ENCODE measurements at places on chromosomes 7 and 10.

GRCh38 chr10:49743464-49744075 is 18.6 kb downstream of the OGDHL start:
- no peak for DNase-seq

DNA sequence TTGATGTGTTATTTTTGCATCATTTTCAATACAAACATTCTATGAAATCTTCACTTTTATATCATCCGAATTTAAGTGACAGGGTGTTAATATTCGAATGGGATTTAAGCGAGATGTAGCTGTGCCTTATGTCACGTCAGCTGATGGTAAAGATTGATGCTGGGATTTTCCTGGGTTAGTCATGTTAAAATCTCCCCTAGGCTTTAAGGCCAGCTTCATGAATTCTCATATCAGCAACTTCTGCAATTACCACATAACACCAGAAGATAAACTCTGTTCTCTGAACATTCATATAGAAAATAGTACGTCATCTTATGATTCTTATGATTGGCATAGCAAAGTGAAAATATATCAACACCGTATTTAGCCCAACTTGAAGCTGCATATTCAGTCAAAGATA is 669.2 kb downstream of the PCDH15 start:
- no peak for DNase-seq

- no peak for DNase-seq
Observed at GRCh38 chr10:22259280-22259679, 41.5 kb upstream of the EBLN1 start.

- DNase-seq = no peak
Observed at GRCh38 chr10:42768581-42769152, 13.9 kb upstream of the BMS1 start.

- no peak for DNase-seq
Observed at GRCh38 chr10:103238506-103239252, 7.0 kb upstream of the RPEL1 start.

- DNase-seq = no peak
Observed at GRCh38 chr7:92641921-92642511, 51.8 kb upstream of the FAM133B start.

GRCh38 chr7:130703851-130704250 is 17.5 kb upstream of the TSGA13 start:
- no peak for DNase-seq

DNA sequence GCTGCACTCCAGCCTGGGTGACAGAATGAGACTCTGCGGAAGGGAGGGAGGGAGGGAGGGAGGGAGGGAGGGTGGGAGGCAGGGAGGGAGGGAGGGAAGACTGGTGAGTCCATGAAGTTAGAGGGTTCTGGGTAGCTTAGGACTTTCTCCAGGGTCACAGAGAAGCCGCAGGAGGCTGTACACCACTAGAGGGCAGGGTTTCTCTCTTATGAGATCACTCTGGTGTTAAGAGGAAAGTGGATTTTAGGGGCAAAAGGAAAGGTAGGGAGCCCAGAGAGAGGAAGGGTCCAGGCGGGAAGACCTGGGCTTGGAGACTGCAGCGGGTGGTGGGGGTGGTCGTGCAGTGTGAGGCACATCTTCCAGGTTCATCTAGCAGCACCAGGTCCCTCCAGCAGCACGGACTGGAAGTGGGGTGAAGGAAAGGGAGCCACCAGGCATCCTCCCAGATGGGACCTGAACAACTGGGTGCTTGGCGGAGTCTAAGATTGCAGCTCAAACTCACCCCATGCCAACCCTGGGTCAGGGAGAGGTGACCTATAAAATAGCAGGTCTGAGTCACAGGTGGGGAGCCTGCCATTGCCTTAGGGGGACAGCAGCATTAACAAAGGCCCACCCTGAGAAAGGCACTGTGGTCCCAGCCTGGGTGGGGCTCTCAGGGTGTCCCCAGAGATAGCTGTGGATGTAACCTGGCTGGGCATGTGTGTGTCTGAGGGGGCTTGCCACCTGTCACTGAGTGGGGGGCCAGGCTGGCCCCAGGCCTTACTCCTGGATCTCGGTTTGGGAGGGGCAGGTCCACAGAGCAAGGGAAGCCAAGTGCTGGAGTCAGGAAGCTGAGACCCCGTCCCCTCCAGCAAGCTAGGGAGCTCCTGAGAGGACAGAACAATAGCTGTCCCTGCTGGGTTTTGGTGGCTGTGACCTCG is 48.5 kb upstream of the SLC29A3 start:
- no peak for DNase-seq

- DNase-seq = peak; percentile 31
Observed at GRCh38 chr7:88200789-88201188, 19.0 kb downstream of the SRI start.

GRCh38 chr7:97731736-97732564 is at the start of gene TAC1:
TSS of gene TAC1 (plus strand) at chr7:97732086. CDS start at chr7:97732613, 527 bp downstream.
- DNase-seq = no peak

DNA sequence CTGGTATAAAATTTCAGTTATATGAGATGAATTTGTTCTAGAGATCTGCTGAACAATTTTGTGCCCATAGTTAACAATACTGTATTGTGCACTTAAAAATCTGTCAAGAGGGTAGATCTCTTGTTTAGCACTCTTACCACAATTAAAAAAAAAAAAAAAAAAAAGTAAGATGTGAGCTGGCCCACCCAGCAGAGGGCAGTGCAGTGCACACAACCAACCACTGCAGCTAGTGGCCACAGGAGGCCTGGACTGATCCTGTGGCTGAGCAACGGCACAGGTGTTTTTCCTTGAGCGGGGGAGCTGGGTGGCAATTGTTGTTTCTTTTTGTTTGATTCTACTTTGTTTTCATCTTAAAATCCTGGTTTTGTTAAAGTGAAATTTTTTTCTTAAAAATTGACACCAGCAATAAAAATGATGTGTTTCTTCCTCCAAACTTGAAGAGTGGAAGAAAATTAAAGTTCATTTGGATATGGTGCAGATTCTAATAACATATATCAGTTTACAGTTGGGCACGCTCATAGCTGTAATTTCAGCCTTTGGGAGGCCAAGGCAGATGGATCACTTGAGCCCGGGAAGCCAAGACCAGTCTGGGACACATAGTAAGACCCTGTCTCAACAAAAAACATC is 171.1 kb upstream of the TBX20 start:
- peak; percentile 7 for DNase-seq

DNA sequence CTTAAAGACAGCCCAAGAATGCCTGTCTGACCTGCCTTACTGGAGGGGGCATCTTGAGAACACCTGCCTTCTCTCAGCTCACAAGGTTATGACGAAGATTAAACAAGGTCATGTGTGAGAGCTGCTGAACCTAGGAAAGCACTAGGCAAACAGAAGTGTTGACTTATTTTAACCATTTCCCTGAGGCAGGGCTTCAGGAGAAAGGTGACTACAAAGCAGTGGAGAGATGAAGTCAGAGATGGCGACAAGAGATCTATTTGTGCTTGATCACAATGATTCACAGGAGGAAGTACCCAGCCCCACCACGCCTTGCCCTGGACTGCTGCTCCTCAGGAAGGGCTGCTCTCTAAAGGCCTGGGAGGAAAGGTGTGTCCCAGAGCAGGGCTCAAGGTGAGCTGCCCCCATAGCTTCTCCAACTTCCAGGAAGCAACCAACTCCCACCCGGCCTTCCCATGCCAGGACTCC is 27.8 kb downstream of the STN1 start:
- peak; percentile 29 for DNase-seq

DNA sequence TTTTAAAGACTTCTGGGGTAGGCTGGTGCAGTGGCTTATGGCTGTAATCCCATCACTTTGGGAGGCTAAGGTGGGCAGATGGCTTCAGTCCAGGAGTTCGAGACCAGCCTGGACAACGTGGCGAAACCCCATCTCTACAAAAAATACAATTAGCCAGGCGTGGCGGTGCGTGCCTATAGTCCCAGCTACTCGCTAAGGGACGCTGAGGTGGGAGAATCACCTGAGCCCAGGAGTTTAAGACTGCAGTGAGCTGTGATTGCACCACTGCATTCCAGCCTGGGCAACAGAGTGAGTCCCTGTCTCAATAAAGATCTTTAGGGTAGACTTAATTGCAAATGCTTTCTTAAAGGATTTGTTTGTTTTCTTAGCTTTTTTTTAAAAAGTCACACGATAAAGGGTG is 29.3 kb downstream of the PTPN12 start:
- DNase-seq = no peak

- DNase-seq = peak; percentile 56
Observed at GRCh38 chr7:150323682-150324372, 482 bp upstream of the ACTR3C start.

- no peak for DNase-seq
Observed at GRCh38 chr10:16195178-16195769, 241.5 kb upstream of the PTER start.

GRCh38 chr7:157712666-157713235 is 375.9 kb downstream of the DNAJB6 start:
- no peak for DNase-seq
